ENCODE measurements at places on chromosomes 6 and 20.
A peak's percentile ranks its signal among the peaks of the same experiment; 100 is the strongest.

GRCh38 chr6:147715035-147715434, 206.5 kb downstream of the SAMD5 start:
- no peak for DNase-seq

- DNase-seq: no peak
Measured at GRCh38 chr6:338815-339262, 46.6 kb downstream of the DUSP22 start.

DNA sequence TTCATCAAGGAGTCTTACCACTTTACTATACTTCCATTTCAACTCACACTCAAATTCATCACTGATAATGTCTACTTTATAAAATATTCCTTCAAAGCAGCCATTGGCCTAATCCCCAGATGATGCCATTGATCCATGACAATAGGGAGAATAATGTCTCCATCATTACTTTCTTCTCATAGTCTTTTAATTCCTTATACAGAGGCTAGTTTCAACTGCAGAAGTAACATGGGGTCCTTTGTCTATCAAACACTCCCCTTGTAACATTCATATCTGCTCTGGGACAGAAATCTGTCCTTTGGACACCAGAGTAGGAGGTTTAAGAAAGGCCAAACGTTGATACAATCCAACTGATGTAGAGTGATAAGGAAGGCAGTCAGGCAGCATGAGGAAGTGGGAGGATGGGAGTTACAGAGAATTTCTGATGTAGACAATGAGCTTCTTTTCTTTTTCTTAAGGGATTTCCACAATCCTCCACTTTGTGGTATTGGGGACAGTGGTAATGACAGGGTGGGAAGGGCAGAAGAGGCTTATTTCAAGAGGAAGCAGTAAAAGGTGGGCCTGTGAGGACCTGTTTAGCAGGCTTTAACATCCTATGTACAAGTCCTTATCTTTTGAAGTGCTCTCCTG, 18.9 kb upstream of the HLA-DOA start:
- no peak for DNase-seq

GRCh38 chr20:33250666-33251065, 14.9 kb downstream of the BPIFA1 start:
- no peak for DNase-seq

DNA sequence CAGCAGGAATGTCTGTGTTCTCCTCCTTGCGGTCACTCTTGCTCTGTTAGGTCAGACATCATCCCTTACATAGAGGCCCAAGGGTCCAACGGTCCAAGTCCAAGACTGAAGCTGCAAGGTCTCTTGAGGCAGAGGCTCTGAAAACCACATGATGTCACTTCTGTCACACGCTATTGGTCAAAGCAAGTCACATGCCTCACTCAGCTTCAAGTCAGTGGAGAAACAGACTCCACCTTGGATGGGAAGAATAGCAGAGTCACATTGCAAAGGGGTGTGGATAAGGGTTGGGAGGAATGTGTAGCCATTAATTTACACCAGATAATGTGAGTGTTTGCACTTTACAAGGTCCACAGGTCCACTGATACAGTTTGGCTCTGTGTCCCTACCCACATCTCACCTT, 17.5 kb downstream of the SLC52A3 start:
- DNase-seq: no peak

- DNase-seq: no peak
Measured at GRCh38 chr6:43013097-43013842, 476 bp downstream of the MEA1 start.

GRCh38 chr6:31901415-31901952, 402 bp downstream of the ZBTB12 start:
- peak; percentile 18 for DNase-seq

DNA sequence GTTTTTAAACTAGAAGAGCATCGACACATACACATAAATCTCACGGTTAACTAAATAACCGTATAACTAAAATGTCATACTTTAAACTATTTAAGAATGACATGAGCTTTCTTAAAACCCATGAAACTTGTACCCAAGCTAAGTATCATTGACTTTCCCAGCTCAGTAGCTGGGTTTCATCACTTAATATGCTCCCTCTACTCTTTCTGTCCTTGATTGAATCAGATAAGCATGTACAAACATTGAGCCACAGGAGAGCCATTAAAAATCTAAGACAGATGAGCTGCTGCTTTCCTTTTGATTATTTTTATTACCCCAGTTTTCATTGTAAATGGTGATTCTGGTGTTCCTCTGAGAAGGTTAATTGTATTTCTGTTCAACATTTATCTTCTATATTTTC, 115.8 kb downstream of the FOXO3 start:
- no peak for DNase-seq
